ENCODE measurements at places on chromosomes 7 and 10. TPM values are rescaled to one million over a fixed set of nuclear protein-coding genes. Genes with fewer than 3 reads are reported as not detected.

The SSC4D gene
- total RNA-seq: 0.45 TPM

The AVPI1 gene
- 26.6 TPM for total RNA-seq

The CYP2C19 gene
- total RNA-seq: 1.9 TPM

The POLR2J2 gene
- 12.8 TPM for total RNA-seq

The GPNMB gene
- 43.3 TPM for total RNA-seq

The PVRIG gene
- 0.53 TPM for total RNA-seq
